ENCODE measurements at places on chromosomes 2 and 18.

GRCh38 chr2:42401773-42402172 is 40.8 kb upstream of the COX7A2L start:
- no peak for DNase-seq

DNA sequence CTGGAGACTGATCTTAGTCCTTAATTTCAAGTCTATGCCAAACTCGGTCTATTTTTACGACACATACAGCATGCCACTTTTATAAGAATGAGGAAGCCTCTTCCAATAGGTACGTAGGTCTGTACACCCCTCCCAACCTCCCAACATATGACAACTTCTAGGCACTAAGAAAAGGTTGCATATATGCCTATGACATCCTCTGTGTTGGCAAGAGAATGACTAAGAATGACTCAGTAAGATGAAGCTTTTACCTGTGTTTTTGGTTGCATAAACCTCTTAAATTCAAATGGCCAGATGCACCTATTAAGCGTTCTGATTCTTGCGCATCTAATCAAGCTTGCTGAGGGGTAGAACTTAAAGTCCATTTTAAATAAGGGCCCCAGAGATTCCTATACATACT is 586.4 kb upstream of the ZEB2 start:
- DNase-seq: no peak

DNA sequence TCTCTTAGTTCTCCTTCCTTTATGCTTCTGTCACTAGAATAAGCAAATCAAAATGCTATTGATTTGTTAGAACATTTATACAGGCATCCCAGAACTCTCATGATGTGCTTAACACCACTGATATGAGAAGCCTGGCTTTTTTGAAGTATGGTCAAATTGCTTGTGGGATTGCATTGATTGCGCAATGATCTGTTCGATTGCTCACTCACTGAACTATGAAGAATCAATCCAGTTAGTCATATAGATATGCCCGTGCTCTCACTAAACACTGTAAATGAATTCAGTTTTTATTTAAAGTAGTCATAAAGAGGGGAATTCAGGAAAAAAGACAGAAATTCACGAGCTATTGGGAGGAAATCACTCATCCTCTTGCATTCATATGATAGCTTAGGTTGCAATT is 1237.8 kb downstream of the SUCLG1 start:
- no peak for DNase-seq

DNA sequence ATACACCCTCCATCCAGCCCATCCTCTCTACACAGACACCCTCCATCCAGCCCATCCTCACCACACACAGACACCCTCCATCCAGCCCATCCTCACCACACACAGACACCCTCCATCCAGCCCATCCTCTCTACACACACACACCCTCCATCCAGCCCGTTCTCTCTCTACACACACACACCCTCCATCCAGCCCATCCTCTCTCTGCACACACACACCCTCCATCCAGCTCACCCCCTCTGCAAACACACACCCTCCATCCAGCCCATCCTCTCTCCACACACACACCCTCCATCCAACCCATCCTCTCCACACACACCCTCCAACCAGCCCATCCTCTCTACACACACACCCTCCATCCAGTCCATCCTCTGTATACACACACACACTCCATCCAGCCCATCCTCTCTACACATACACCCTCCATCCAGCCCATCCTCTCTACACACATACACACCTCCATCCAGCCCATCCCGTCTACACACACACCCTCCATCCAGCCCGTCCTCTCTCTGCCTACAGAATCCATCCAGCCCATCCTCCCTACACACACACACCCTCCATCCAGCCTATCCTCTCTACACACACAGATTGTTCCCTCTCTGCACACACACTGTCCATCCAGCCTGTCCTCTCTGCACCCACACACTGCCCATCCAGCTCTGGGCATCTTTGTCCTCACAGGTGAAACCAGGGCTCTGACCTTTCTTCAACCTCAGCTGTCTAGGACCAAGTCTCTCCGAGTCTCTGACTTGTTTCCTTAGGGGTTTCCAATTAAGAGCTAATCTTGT is 81.2 kb downstream of the EIPR1 start:
- DNase-seq: no peak

DNA sequence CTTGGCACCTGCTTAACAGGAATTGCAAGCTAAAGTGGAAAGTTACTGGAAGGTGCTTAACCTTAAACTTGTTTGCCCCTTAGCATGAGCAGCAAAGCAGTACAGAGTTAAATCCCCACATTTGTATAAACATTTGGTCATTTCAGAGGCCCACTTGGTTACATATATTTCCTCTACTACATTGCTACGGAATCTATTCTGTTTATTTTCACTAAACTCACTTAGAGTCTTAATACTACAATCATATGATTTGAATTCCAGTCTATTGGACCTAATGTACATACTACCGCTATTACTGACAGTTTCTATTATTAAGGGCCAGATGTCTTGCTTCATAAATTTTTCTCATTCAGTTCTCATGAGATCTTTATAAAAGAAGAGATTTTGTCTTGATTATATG is 1294.0 kb downstream of the LRP1B start:
- DNase-seq: no peak

GRCh38 chr18:9712611-9713010 is 4.5 kb downstream of the RAB31 start:
- DNase-seq: no peak

DNA sequence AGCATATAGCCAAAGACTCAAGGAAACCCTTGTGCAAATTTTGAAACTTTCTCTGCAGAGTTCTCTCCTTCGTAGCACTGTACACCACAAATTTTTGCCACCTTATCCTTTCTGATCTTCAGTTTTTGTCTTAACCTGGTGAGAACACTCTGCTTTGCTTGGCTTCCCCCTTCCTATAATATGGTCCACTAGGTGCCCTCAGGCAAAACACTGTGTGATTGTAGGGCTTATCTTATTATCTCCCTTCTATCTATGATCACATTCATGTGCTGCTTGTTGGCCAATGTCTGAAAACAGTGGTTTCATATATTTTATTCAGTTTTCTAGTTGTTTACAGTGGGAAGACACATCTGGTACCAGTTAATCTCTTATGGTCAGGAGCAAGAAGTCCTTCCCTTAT is 111.1 kb downstream of the MTX2 start:
- no peak for DNase-seq

DNA sequence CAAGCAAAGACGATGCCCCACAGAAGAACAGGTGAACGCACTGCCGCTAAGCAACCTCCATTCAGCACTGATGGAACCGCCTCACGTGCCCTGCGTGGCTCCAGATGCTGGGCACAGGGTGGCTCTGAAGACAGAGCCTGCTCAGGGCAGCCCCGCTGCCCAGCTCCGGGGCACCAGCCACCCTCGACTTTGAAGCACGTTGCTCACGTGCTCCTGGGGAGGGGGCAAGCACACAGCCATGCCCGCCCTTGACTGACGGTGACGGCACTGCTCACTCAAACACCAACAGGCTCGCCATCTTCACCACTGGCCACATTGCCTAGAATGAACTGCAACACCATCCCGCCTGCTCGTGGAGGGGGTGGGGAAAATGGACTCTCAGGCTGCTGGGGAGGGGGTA is 251.3 kb downstream of the HDAC4 start:
- DNase-seq: no peak

- no peak for DNase-seq
These were observed 7.2 kb upstream of the DCTN1 start for GRCh38 chr2:74387346-74387745.

DNA sequence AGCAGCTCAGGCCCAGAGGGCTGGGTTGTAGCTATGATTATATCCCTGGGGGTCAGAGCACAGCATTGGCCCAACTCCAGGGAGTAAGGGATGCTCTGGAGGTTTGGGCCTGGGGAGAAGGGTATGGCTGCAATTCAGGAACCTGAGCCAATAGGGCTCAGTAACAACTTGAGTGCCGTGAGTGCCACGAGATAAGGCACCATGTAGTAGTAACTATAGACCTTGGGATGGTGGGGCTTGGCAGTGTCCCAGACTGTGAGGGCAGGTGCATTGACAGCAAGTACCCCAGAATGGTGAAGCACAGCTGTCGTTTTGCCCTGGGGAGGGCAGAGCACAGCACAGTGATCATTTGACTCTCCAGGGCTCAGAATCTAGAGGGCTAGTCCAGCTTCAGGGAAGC is 45.1 kb upstream of the ZNF396 start:
- DNase-seq: no peak

DNA sequence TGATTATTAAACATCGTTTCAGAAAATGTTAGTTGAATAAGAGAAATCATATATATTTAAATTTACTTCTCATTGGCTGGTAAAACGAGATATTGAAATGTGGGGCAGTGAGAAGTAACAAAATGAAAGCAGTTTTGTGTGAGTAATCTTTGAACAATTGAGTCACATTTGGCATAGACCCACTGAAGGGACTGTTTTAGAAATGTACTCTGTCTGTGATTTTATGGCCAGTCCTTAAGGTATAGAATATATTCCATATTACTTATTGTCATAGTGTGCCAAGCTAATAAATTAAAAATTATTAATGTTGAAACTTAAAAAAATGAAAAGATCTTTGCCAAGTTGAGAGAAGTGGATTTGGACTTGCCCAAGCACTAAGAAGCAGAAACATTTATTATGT is 222.4 kb upstream of the COL3A1 start:
- no peak for DNase-seq

DNA sequence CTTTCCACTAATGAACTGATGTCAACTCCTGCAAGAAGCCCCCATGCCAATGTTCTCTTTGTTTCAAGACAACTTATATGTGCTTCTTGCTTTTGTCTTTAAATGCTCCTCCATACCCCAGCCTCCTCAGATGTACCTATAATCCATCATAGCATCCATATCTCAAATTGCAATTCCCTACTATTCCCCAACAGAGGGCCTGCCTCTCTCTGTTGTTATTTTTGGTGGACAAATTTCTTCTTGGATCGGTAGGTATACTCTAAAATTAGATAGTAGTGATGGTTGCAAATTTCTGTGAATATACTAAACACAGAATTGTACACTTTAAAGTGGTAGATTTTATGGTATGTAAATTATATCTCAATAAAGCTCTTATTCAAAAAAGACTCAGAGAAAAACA is 820.1 kb downstream of the METTL4 start:
- DNase-seq: no peak

DNA sequence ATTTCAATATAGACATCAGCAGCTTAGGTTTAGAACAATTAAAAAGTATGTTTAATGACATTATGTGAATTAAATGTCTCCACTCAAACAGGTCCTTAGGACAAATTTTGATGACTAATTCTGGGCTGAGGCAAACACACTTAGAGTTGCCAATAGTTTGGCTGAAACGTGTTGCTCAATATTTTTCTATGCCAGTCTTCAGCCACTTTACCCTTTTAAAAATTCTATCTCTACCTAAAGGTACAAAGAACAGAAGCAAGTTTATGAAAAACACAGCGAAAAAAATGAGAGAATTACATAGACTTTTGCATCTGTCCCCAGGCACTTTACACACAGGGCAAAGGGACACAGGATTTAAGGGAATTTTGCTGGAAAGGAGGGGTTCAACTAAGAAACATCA is 4.5 kb downstream of the IDH1 start:
- DNase-seq: no peak

GRCh38 chr2:104977958-104978357 is 59.9 kb upstream of the MRPS9 start:
- no peak for DNase-seq

DNA sequence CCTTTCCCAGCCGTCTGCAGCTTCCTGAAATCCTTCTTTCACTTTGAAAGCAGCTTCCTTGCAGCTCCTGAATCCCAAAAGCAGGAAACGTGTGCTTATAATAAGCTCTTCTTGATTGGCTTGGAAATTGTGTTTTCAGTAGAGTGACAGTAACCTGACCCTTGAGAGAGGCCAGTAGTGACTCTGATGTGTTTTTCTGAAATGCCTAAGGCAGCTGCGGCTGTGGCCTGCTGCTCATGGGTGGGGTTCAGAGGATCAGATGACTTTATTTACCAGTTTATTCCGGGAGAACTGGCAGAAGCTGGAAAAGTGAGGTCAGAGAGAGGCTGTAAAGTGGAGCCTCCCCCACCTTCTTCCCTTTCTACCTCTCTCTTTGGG is 31.9 kb upstream of the RPIA start:
- no peak for DNase-seq

GRCh38 chr2:3172265-3172935 is 205.2 kb downstream of the EIPR1 start:
- no peak for DNase-seq

DNA sequence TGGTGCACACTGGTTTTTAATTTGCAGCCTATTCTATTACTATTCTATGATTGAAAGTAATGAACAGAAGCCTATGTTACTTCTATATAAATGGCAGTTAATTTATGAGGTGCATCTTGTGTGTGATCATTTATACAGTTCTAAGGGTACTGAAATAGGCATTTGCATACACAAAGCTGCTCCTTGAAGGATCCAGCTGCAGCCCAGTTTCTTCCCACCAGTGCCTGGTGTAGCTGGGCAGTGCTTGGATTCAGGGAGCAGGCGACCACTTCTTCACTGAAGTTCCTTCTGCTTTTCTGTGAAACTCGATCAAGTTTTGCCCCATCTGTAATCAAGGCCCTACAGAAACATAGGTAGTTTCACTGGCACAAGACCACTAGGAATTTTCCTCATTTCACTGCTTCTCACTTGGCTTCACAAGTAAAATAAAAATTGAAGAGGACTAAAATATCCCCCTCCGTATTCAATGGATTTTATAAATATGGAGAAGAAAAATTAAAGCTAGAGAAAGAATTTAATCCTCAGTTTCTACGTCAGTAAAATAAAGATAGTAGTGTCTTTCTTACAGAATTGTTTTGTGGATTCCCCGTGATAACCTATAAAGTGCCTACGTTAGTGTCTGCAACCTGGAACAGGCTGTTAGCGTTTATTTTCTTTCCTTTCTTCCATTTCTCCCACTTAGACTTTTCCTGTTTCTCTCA is 1.7 kb upstream of the LPIN2 start:
- no peak for DNase-seq

DNA sequence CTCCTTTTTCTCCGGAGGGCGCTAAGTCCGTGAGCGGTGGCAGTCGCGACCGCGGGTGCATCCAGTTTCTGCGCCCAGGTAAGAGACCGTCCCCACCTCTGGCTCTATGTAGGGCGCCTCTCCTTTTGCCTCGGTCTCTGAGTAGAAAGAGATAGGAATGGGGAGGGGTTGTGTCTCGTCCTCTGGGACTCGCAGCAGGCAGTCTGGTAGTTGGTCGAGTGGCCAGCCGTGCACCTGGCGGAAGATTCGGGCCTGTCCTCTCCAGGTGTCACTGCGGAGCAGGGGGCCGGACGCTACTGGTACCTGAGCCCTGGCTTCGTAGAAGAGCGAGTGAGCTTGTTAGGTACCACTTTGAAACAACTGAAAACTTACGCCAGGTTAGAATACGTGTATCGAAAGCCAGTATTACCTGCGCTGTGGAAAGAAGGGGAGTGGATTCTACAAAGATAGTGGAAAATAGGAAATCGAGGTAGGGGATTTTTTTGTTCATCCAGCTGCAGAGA is 403 bp downstream of the MAP2 start:
- DNase-seq: no peak

DNA sequence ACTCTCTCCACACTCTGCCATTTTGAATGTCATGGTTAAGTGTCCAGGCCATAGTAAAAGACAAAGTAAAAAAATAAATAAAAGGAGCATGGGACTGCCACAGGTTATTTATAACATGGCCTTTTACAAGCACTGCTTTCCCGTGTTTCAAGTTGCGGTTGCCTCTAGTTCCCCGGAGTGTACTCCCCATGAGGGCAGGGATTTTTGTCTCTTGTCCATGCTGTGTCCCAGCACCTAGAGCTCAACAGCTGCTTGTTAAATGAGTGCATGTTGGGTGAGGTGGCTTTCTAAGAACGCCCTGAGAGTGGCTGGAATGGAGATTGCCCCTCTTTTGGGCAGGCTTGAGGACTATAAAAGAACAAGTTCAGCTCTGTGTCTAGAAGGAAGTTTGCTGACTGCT is 8.4 kb downstream of the CAVIN2 start:
- no peak for DNase-seq
